Ovary (tissue), 10 donors: ENCODE measurements at places on chromosomes 7 and 10. TPM values are rescaled to one million over a fixed set of nuclear protein-coding genes. Genes with fewer than 3 reads are reported as not detected.

DNA sequence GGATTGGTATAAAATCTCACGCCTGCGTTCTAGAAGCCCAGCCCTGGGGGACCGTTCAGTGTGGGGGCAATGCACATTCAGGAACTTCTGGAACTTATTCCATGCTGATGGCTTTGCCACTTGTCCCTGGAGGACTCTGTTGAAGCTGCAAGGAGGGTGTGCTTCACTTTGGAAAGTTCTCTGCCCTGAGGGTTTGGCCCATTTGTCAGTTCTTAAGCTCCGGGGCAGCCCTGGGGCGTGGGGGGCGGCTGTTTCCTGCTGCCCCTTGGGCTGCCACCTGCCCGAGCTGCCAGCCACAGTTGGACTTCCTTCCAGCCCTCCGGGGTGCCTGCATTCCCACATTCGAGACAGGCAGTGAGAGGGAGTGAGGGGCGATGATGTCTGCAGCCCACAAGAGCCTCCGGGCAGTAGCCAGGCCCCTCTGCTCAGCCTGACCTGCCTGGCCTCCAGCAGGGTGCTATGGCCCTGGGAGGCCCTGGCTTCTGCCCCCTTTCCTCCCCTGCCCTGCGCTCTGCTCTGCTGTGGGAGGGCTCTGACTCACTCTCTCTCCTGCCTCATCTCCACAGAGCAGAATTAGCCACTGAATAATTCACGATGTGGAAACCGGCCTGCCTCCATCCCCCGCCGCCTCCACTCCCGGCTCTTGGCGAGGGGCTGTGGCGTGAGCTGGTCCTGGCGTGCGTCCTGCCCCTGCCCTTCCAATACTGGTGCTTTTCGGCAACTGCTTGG is 1.9 kb downstream of the TTYH3 start:
- DNase-seq = peak; percentile 44

DNA sequence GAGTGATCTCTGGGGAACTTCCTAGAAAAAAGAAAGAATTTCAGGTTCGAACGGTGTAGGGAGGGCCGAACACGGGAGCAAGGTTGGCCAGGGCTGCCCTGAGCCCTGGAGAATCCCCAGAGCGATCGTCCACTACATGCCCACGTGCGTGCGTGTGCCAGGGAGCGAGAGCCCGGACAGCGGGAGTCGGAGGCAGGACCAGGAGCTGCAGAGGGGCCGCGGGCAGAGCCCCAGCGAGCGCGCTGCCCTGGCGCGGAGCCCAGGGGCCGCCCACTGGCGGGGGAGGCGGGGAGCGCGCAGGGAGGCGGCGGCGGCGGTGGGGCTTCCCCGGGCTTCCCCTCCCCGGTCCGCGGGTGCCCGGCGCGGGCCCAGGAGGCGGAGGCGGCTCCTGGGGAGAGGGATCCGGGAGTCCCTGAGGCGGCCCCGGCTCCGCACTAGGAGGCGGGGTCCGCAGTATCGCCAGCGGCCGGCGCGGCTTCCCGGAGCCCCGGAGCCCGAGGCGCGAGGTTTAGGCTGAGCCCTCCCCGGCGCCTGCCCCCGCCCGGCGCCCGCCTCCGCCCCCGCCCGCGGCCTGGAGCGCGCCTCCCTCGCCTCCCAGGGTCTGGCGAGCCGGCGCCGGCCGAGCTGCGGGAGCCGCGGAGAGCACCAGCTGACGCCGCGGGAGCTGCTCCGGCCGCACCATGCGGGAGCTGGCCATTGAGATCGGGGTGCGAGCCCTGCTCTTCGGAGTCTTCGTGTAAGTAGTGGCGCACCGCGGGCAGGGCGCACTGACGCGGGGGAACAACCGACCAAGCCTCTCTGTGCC is at the start of gene PLPP4:
Gene PLPP4, plus strand, starts transcription at position 602 of the 805 bp plus-strand sequence. Its CDS starts 79 bp downstream, at position 681.
- no peak for DNase-seq

DNA sequence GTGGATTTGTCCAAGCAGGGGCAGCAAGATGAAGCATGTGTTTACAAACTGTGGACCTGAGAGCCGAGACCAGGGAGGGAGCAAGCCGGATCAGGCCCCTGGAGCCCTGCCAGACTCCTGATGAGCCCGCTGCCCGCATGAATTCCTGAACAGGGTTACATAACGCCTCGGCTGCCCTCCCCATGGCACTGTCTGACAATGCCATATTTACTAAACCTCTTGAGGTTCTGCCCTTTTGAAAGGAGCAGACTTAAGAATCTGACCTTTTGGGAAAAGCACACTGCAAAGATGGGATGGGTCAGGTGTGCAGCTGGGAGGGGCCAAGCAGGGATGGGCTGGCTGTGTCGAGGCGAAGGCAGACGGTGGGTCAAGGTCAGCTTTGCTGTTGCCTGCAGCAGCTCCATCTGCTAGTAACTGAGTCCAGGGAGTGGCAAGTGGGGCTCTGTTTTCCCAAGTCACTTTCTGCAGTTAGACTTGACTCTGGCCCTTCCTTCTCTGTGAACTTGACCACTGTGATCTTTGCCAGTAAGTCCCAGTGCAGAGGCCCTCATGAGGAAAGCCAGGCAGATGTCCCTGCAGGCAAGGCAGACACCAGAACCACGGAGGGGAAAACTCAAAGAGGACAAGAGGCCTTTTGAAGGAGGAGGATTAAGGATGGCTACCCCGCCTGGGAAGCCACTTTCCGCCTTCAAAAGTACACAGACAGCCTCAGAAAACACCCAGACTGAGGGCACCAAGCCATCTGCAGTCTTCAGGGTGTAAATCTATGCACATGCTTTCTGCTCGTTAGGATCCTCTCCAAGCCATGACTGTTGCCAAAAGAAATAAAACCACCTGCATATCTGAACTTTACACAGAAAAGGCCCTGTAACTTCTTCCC is 175.8 kb downstream of the TNS3 start:
- DNase-seq = peak; percentile 70

DNA sequence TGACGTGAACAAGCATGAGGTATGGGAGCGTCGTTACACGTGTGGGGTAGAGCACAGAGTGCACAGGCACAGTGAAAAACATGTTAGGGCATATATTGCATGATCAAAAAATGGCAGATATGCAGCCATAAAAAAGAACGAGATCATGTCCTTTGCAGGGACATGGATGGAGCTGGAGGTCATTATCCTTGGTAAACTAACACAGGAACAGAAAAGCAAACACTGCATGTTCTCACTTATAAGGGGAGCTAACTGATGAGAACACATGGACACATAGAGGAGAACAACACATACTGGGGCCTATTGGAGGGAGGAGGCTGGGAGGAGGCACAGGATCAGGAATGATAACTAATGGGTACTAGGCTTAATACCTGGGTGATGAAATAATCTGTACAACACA is 66.3 kb downstream of the TACC2 start:
- DNase-seq = no peak

DNA sequence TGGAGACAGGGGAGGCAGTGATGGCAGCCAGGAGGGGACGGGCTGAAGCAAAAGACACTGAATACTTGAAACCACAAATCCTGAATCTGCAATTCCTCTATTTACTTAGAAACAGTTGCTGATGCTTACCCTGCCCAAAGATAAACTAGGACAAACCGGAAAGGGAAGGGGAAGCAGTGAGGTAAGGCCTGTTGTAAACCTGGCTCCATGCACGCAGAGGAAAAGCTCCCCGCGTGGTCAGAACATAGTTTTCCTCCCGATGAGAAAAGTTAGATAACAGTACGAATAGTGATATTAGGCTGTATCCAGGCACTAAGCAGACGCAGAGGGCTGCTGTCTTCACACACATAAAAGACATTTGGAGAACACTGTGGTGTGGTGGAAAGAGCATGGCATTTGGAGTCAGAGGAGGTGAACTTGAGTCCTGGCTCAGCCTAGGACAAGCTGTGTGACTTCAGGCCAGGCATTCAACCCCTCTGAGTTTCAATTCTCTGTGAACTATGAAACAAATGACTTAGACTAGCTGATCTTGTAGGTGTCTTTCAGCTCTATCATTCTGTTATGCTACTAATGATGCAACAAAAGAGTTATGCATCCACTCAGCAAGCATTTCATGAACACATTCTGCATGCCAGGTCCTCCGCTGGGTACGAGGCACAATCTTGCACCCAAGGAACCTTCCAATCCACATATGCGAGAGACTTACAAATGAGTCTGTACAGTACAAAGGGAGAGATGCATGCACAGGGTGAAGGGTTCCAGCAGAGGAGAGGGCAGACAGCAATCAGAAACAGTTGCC is 80.9 kb downstream of the SORBS1 start:
- DNase-seq = no peak

DNA sequence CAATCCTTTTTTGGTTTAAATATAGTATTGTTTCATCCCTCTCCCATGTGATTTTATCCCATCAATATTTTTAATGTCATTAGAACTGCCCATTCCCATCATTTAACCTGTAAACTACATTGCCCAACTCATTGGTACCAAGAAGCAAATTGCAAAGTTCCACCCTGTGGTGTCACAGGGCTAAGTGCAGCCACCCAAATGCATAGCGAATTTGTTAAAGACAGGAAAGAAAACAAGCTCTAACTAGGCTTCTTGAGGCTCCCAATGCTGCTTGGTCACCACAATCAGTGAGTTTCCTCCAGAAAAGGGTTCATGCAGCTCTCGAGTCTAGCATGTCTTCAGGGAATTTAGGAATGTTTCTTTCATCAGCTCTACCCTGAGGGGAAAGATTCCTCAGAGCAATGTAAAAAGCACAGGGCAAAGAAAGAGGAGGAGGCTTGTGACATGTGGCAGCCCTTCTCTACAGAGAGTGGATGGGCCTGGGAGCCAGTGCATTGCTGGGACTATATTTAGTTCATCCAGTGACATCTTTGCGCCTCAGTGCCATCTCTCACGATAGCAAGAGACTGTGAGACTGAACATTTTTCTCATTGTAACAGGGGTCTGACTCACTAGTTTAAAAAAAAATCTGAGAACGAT is 58.1 kb downstream of the CAV1 start:
- DNase-seq = no peak

- no peak for DNase-seq
These were observed 164.2 kb downstream of the PCLO start for GRCh38 chr7:82998436-82998835.

GRCh38 chr7:86995052-86995725 is 64.3 kb downstream of the ELAPOR2 start:
- no peak for DNase-seq

- DNase-seq = no peak
These were observed 193.1 kb downstream of the COBL start for GRCh38 chr7:51123322-51124019.

The SEPTIN7 gene
- 219 TPM for total RNA-seq

The ADAM22 gene
- 5.5 TPM for total RNA-seq

The PDIA4 gene
- total RNA-seq = 92.6 TPM
